NCI-H1092 (cell line): ENCODE measurements at places on chromosomes 12 and 14.

GRCh38 chr12:12764824-12765223 is 20.6 kb upstream of the APOLD1 start:
- DNase-seq = no peak

GRCh38 chr14:104676130-104676693 is 13.2 kb upstream of the INF2 start:
- no peak for DNase-seq

DNA sequence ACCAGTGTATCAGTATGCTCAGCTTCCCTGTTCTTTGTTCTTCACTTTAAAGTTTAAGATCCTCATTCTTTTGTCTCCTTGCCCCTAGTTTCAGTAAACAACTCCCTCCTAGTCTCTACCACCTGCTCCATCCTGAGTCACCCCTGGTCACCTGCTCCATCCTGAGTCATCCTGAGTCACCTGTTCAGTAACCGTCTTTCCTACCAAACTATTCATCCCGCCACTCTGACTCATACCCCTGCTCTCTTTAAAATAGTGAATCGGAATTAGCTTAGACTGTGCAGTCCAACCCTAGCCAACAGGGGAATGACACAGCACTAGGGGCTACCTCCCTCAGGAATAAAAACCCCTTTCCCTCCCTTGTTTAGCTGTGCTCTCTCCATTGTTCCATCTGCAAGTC is 888.1 kb upstream of the MDGA2 start:
- no peak for DNase-seq

- DNase-seq = peak; percentile 75
Measured at GRCh38 chr14:102554821-102555819, 37.3 kb upstream of the RCOR1 start.

- DNase-seq = no peak
Measured at GRCh38 chr12:47846294-47846996, 26.7 kb upstream of the HDAC7 start.

DNA sequence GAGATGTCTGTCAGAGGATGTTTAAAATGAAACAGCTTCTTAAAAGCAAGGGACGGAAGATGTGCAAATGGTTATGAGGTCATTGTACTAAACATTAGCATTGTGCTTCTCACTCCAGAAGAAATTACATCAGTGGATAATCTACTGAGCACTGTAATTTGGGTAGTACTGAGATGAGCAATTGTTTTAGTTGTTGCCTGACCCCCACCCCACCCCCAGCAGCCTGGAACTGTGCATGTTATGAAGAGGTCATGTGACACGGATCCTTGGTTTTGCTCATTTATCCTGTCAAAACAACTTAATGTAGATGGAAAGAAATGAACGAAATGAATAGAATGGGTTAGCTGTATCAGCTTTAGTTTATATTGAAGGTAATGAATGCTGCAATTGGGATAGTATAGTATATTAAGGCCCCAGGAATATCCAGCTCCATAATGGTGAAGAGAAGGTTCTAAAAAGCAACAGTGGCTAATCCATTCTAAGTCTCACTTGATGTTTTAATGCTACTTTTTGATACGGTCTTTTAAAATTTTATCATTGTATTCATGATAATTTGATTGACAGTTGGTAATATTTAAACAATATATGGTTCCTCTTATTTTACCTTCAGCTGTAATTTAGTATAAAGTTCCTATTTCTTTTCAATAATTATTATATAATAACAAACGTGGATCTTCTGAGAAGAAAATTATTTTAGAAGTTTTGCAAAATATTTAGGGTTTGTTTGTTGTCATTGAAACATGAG is 58.5 kb downstream of the WNK1 start:
- no peak for DNase-seq

- DNase-seq = no peak
Measured at GRCh38 chr12:104944252-104944651, 13.8 kb downstream of the SLC41A2 start.

DNA sequence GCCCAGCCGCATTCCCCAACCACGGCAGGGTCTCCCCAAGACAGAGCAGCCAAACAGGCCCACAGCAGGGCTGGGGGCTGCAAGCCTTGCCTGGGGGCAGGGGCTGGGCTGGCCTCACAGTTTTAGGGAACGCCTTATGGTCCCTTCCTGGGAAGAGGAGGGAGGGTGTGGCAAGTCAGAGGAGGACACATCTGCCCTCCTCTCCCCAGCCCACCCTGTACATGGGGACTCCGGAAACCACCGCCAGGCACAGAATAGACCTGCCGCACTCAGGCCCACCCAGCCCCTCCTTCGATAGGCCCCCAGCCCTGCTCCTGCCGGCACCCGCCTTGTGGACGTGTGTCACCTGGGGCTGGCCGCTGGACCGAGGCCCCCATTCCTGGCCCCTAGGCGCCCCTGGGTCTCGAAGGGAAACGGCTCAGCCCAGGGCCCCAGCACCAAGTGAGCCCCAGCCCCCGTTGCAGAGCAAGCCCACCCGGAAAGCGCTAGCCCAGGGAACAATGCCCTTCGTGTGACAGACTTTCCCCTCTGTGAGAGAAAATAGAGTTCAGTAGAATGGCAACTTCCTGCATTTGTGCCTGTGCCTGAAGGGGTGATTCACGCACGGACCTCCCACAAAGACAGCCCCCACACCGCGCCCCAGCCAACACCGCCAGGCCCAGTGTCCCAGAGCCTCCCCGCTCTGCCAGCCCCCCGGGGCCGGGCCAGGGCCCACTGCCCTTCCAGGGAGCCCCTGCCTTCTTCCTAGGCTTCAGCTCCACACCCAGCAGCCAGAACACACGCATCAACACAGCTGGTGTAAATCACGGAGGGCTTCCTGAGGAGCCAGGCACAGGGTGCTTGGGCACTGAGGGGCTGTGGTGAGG is 12.0 kb upstream of the NUDT14 start:
- DNase-seq = no peak

GRCh38 chr12:22477894-22478287 is 66.5 kb downstream of the C2CD5 start:
- DNase-seq = no peak

- no peak for DNase-seq
Measured at GRCh38 chr12:13093191-13093847, 10.1 kb downstream of the GSG1 start.

GRCh38 chr14:35632271-35632670 is 98.3 kb downstream of the INSM2 start:
- DNase-seq = peak; percentile 14

GRCh38 chr14:31128601-31129526 is 78.7 kb downstream of the HECTD1 start:
- DNase-seq = no peak

- no peak for DNase-seq
Measured at GRCh38 chr14:89256283-89256682, 160.8 kb downstream of the FOXN3 start.

GRCh38 chr12:65208964-65209654 is 39.7 kb downstream of the LEMD3 start:
- no peak for DNase-seq

- no peak for DNase-seq
Measured at GRCh38 chr12:52655720-52656124, 3.7 kb upstream of the KRT2 start.

GRCh38 chr12:117778656-117779055 is 190.1 kb downstream of the KSR2 start:
- no peak for DNase-seq

DNA sequence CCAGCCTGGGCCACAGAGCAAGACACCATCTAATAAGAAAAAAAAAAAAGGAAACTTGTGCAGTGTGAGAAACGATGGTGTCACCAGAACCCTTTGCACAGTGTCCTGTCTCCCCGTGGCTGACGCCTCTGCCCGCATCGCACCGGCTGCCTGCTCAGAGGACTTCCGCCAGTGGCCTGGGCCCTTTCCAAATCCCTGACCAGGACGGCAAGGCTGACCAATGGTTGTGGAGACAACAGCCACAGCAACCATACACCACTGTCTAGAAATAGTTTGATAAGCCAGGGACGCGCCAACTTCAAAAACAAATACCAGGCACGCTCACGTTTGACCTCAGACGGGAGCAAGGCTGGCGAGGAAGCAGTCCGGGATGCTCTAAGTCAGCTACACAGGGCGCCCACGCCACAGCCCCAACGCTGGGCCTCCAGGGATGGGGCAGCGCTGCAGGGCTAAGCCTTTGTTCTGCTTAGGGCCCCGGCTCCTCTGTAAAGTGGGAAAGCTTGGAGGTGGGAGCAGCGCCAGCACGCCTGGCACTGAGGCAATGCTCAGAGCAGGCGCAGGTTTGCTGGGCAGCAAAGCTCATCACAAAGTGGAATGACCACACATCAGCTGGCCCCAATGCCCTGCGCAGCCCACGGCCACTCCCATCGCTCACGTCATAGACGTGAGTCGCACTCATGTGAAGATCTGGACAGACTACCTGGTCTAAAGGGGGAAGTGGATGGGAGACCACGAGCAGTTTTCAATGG is 12.5 kb downstream of the PGAM5 start:
- DNase-seq = no peak

DNA sequence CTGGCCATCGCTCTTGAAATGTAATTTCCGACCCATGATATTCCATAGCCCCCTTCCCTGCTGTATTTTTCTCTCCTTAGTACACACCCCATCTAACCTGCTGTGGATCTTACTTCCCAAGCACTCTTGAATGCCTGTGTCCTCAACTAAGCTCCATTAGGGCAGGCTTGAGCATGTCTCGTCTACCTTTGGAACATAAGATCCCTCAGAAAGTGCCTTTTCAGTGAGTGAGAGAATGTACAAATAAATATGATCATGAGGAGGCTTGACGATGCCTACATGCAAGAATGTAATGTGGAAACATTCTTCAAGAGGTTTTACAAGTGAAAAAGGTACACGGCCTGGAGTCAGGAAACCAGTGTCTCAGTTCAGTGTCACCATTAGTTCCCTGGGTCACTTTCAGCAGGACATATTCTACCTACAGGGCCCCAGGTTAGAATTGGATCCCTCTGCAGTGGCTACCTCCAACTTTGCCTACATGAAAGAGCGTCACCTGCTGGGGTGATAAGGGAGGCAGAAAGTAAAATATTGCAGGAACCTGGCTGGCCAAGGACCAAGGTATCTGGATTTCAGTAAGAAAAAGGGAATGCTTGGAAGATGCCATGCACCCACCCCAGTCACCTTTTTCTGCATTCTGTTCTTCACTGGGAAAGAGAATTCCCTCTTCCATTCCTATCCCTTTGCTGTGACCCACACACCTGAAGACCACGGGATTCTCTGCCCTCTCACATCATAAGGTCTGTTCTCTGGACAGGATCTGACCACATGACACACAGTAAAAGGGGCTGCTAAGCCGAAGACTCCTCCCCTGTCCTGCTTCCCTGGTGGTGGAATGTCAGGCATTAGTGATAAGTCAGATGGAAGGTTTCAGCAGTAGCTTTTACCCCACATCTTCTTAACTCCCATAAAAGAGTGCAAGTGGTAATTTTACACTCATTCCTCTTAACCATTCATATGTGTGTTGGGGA is 24.6 kb upstream of the SERPINA1 start:
- DNase-seq = no peak

GRCh38 chr14:26982071-26982470 is 384.2 kb upstream of the NOVA1 start:
- no peak for DNase-seq

DNA sequence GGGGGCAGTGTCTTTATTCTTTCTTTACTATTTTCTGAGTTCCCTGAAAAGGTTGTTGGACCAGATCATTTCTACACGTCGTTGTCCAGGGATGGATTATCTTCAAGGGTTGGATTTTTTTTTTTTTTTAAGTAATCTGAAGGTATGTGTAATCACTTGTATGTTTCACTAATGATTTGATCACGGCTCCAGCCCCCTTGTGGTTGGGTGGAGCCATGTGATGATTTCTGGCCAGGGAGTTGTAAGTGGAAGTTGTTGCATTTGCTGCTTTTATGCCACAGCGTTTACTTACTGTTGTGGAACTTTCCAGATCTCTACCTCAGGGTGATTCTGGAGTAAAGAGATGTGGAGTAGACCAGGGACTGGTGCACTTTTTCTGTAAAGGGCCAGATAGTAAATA is 390.3 kb downstream of the AACS start:
- DNase-seq = no peak

DNA sequence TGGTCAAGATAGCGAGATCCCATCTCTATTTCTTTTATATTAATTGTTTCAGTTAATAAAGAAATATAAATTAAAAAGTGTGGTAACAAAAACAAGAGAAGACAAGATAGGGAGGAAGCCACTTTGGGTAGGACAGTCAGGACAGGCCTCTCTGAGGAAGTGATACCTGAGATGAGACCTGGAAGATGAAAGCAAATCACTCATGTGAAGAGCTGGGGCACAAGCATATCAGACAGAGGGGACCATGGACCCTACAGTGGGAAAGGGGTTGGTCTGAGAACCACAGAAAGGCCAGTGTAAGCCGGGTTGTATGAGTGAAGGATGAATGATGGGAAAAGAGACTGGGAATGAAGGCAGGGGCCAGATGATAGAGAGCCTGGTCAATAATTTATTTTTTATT is 1.8 kb upstream of the MED6 start:
- DNase-seq = no peak

GRCh38 chr12:74791365-74791764 is 253.7 kb downstream of the ATXN7L3B start:
- no peak for DNase-seq

- no peak for DNase-seq
Measured at GRCh38 chr14:34053666-34054065, 102.8 kb upstream of the EGLN3 start.

DNA sequence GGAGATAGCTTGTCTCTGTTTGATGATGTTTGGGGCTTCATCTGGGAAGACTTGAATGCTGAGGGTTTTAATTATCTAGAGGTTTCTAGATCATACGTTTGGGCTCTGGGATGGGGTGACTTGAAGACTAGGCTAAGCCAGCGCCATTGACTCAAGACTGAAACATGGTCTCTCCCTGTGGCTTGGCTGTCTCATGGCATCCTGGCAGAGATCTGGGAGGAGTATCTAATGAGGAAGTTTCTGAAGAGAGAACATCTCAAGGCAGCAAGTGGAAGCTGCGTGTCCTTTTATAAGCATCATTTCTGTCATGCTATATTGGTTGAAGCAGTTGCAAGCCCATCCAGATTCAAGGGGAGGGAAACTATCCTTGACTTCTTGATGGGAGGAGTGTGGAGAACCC is 104.8 kb downstream of the UNC79 start:
- no peak for DNase-seq

DNA sequence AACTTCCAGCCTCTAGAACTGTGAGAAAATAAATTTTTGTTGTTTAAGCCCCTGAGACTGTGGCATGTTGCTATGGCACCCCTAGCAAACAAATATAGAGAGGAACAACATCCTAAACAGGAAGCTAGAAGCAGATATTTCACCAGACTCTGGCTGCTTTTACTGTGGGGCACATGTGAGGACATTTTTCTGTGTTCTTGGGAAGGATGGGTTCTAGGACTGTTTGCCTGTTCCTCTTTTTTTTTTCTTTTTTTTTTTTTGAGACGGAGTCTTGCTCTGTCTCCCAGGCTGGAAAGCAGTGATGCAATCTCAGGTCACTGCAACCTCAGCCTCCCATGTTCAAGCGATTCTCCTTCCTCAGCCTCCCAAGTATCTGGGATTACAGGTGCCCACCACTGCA is 4.2 kb upstream of the HRK start:
- no peak for DNase-seq

DNA sequence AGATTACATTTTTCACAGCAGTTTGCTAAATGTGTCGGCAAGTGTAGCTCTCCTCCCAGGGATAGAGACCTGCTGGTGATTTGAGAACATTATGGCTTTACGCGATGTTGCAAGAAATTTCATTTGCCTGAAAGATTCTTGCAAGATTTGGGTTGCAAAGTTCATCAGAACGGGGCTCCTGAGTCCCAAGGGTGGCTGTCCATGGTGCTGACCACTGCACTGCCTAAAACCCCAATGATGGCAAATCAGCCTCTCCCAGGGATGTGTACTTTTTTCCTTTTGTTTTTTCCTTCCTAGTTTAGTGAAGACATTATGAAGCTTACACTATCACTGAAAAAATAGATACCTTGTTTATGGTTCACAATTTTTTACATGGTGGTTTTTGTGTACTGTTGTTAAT is 85.4 kb downstream of the WSCD2 start:
- DNase-seq = no peak
